ENCODE measurements at places on chromosomes 13 and 19.

- DNase-seq, result no peak
Measured at GRCh38 chr19:30136611-30137195, 194.7 kb downstream of the URI1 start.

GRCh38 chr13:29845440-29846056, 4.9 kb downstream of the UBL3 start:
- no peak for DNase-seq

GRCh38 chr13:43864921-43865320, 14.6 kb downstream of the CCDC122 start:
- no peak for DNase-seq

GRCh38 chr13:110233181-110233950, 73.6 kb downstream of the COL4A1 start:
- DNase-seq, result no peak

GRCh38 chr13:110539894-110540293, 21.6 kb downstream of the RAB20 start:
- DNase-seq, result no peak

DNA sequence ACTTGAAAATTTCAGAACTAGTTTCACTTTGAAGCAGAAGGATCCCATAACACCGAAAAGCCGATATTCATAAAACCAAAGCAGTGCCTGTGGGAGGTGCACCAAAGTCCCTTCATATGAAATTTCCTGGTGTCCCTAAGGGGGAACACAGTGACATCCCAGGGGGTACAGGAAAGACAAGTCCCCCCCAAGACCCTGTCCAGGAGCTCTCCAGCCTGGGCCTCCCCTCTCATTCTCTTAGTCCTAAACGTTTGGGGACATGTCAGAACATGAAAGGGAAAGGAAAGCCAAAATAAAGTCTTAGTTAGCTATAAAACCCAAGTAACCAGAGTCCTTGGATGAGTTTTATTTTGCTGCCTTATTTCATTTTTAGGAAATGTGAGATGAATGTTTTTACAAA, 56.6 kb downstream of the MRPL57 start:
- DNase-seq, result no peak

Measured in activated CD4-positive, CD25-positive, alpha-beta regulatory T cell treated with anti-CD3 and anti-CD28 coated beads, Interleukin-2, amount 50 U/mL, for 72 hours (primary cell).